Esophagus squamous epithelium (tissue), 5 donors: ENCODE measurements at places on chromosomes 5 and 9. TPM values are rescaled to one million over a fixed set of nuclear protein-coding genes. Genes with fewer than 3 reads are reported as not detected.

- H3K36me3 ChIP-seq: no peaks in the 10 kb centered on the region
- H3K4me3 ChIP-seq: no peak overlapping the region
- H3K27me3 ChIP-seq: no peaks in the 10 kb centered on the region
These were observed 6.0 kb upstream of the ZNF354C start for GRCh38 chr5:179054036-179054785.

- no peaks in the 10 kb centered on the region for H3K27me3 ChIP-seq
- no peak overlapping the region for H3K4me3 ChIP-seq
- no peak overlapping the region for H3K27ac ChIP-seq
- no peaks in the 10 kb centered on the region for H3K4me1 ChIP-seq
- H3K36me3 ChIP-seq: no peaks in the 10 kb centered on the region
These were observed 17.9 kb downstream of the FGF18 start for GRCh38 chr5:171437286-171437821.

GRCh38 chr5:96049398-96050272 is 88.0 kb upstream of the ELL2 start:
- DNase-seq: no peak
- no peaks in the 10 kb centered on the region for H3K27me3 ChIP-seq
- no peak overlapping the region for H3K4me3 ChIP-seq
- no peaks in the 10 kb centered on the region for H3K4me1 ChIP-seq

GRCh38 chr5:23445573-23445972 is 61.8 kb upstream of the PRDM9 start:
- no peak overlapping the region for H3K27ac ChIP-seq
- no peak overlapping the region for H3K4me3 ChIP-seq
- H3K36me3 ChIP-seq: no peaks in the 10 kb centered on the region
- H3K27me3 ChIP-seq: no peaks in the 10 kb centered on the region
- no peak for DNase-seq

- peaks cover 31% of the 10 kb centered on the region for H3K4me1 ChIP-seq
- DNase-seq: no peak
- peak overlapping the region; percentile 66 for H3K4me3 ChIP-seq
- H3K36me3 ChIP-seq: no peaks in the 10 kb centered on the region
These were observed 1.1 kb upstream of the CNTFR start for GRCh38 chr9:34590381-34591247.

DNA sequence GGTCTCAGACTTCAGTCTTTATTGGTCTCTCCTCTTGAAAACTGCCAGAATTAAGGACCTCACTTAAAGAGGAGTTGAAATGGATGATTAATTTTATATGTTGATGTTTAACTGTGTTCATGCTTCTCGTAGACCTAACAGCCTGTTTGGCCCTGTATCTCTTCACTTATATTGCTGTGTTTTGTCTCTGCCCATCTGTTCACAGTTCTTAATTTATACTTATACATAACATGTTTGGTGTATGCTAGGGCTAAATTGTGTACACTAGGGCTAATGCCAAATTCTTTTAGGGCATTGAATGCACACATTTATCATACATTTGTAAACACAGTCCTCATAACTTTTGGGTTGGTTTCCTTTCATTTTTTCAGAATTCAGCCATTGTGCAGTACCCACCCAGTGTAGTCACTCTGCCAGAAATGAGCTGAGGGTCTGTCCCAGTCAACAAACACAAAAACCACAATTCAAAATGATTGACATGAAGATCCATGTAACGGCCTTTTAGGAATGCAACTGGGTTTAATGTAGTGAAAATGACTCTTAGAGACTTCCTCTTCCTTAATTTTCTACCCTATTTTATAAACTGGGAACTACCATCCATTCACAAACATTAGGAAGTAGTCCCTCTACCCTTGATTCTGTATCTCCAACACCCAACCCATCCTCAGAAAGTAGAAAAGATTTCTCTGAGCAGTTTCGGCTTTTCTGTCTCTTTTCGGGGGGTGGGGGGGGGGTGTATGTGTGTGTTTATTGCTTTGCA is 668.8 kb upstream of the KLF4 start:
- no peak overlapping the region for H3K27ac ChIP-seq
- no peak overlapping the region for H3K4me3 ChIP-seq
- H3K4me1 ChIP-seq: no peaks in the 10 kb centered on the region
- DNase-seq: no peak
- H3K36me3 ChIP-seq: no peaks in the 10 kb centered on the region
- no peaks in the 10 kb centered on the region for H3K27me3 ChIP-seq

- H3K36me3 ChIP-seq: no peaks in the 10 kb centered on the region
- H3K4me1 ChIP-seq: peaks cover 35% of the 10 kb centered on the region
- no peak for DNase-seq
- H3K27me3 ChIP-seq: no peaks in the 10 kb centered on the region
- no peak overlapping the region for H3K27ac ChIP-seq
These were observed 16.8 kb downstream of the SERINC5 start for GRCh38 chr5:80238778-80239679.

GRCh38 chr5:133128066-133128465 is 76.3 kb downstream of the HSPA4 start:
- no peak for DNase-seq
- peaks cover 25% of the 10 kb centered on the region for H3K4me1 ChIP-seq
- H3K27ac ChIP-seq: no peak overlapping the region
- H3K4me3 ChIP-seq: no peak overlapping the region
- no peaks in the 10 kb centered on the region for H3K36me3 ChIP-seq
- no peaks in the 10 kb centered on the region for H3K27me3 ChIP-seq

DNA sequence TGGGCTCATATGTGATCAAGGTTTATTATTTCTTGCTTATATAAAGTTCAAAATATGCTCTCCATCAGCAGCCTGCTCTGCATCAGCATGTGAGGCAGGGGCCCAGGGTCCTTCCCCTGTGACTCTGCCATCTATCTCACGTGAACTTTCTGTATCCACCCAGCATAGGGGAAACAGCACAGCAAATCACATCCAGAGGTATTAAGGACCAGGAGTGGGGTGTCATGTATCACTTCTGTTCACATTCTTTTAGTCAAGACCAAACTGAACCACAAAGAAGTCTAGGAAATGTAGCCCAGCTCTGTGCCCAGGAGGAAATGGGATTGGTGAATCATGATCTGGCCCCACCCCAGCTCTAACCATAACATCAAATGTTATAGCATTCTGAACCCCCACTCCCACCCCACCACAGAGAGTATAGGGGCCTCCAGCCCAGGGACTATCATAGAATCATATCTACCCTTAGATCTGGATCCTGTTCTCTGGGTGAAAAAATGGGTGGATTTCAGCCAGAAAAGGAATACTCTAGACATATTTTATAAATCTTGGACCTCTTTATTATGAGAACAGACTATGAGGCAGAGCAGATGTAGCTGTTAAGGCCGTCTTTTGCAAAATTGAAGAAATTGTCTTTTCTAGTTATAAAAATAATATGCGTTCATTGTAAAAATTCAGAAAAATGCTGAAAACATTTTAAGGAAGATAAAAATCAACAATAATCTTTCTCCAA is 473.7 kb downstream of the ARHGEF28 start:
- H3K4me3 ChIP-seq: no peak overlapping the region
- no peak for DNase-seq
- no peaks in the 10 kb centered on the region for H3K27me3 ChIP-seq
- H3K4me1 ChIP-seq: no peaks in the 10 kb centered on the region
- no peak overlapping the region for H3K27ac ChIP-seq
- H3K36me3 ChIP-seq: no peaks in the 10 kb centered on the region

GRCh38 chr9:137139468-137140150 is 655 bp downstream of the GRIN1 start:
- H3K4me1 ChIP-seq: no peaks in the 10 kb centered on the region
- no peak overlapping the region for H3K27ac ChIP-seq
- no peaks in the 10 kb centered on the region for H3K27me3 ChIP-seq
- no peak for DNase-seq

DNA sequence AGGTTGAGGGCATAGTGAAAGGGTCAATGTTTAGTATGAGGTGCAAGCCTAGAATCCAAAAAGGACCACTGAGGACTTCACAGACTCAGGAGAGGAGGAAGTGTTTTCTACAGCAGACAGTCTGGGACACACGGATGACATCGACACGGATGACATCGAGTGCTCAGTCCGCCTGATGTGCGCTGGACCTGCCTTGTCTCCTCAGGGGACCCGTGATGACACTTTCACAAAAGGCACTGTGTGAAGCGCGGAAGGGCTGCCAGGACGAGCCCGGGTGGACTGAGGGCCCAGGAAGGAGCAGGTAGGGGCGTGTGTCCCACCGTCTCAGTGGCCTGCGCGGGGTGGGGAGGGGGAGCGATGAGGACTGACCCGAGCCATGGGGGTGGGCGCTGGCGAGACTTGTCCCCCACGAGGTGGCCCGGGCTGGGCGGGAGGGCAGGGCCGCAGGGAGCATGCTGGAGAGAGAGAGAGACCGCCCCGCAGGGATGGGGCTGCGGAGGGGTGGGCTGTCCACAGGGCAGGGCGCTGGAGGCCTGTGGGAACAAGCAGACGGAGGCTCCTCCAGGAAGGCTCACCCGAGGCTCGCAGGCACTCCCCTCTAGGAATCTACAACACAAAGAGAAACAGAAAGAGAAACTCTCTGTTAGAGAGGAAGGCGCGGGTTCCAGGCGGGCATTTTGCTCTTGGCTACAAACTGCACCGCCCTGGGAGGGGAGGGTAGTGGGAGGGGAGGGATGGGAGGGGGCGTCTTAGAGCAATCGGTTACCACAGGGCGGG is 54.9 kb downstream of the USP20 start:
- H3K27me3 ChIP-seq: no peaks in the 10 kb centered on the region
- H3K4me1 ChIP-seq: peaks cover 86% of the 10 kb centered on the region
- no peaks in the 10 kb centered on the region for H3K36me3 ChIP-seq
- peak overlapping the region; percentile 63 for H3K27ac ChIP-seq
- no peak for DNase-seq
- peak overlapping the region; percentile 50 for H3K4me3 ChIP-seq

DNA sequence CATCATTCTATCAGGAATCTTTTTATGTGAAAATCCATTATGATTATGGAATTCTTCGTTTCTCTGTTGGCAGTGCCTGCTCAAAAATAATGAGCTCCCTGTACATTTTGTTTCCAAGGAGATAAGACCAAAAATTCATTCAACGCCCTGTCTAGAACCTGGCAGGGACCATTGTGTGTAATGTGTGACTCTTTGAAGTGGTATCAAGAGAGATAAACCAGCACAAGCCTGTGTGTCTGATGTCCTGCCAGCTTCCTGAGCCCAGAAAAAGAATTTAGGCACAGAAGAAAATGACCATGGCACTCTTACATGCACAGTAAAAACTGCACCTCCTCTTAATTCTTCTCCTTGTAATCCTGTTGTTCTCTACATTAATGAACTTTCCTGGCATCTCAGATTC is 177.4 kb downstream of the SAXO1 start:
- no peak overlapping the region for H3K27ac ChIP-seq
- peaks cover 4% of the 10 kb centered on the region for H3K4me1 ChIP-seq
- H3K36me3 ChIP-seq: no peaks in the 10 kb centered on the region
- no peak for DNase-seq
- no peak overlapping the region for H3K4me3 ChIP-seq

DNA sequence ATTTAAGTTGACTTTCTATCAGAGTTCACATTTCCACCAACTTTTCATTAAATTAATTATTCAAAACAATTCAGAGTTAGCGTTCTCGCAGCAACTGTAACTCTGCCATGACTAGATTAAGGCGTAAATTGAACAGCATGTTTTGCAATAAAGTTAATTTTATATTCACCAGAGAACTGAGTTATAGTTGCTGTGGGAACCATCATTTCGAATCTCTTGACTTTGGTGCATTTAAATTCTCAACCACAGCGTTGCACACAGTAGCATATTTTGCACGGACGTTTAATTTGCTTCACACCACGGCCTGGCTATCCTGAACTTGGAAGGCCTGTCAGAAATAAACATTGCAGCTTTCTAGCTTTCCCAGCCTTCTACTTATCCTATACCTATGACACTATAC is 144.3 kb upstream of the WWC1 start:
- DNase-seq: no peak
- H3K27me3 ChIP-seq: no peaks in the 10 kb centered on the region
- H3K4me3 ChIP-seq: no peak overlapping the region
- no peak overlapping the region for H3K27ac ChIP-seq

DNA sequence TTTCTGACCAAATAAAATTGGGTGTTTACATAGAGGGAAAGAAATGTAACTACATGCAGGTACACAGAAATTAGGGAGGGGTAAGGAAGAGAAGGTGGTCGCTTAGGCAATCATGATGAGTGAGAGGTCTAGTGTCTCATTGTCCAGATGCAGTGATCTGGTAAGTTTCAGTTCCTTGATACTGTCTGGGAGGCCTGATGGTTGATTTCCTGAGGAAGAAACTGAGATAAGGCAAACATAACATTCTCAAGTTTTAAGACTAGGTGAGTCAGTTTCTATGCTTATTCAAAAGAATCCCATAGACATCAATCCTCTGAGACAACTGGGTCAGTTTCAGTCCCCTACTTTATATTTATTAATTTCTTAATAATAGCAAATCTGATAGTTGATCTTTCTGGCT is 843.3 kb upstream of the CDH10 start:
- no peaks in the 10 kb centered on the region for H3K4me1 ChIP-seq
- no peaks in the 10 kb centered on the region for H3K36me3 ChIP-seq
- no peaks in the 10 kb centered on the region for H3K27me3 ChIP-seq
- H3K27ac ChIP-seq: no peak overlapping the region
- no peak for DNase-seq

GRCh38 chr5:78649211-78649695 is 681 bp upstream of the LHFPL2 start:
- no peak for DNase-seq
- no peaks in the 10 kb centered on the region for H3K36me3 ChIP-seq
- peak overlapping the region; percentile 96 for H3K27ac ChIP-seq
- peaks cover 4% of the 10 kb centered on the region for H3K4me1 ChIP-seq

DNA sequence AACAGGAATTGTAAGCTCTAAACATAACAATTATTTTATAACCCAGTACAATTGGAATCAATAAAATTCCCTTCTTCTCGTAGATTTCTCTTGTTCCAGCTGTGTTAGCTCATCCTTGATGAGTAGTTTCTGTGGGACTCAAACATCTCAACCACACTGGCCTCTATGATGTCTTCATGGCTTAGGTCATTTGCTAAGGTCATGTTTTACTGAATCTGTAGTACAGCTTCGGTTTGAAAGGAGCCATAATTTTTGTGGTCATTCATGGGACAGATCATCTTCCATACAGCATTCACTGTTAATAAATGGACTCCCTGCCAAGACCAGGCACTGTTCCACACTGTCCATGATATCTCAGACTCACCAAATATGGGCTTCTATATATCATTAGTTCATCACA is 369.0 kb upstream of the RFX3 start:
- H3K4me1 ChIP-seq: no peaks in the 10 kb centered on the region
- H3K27ac ChIP-seq: no peak overlapping the region
- no peaks in the 10 kb centered on the region for H3K27me3 ChIP-seq
- H3K36me3 ChIP-seq: no peaks in the 10 kb centered on the region
- H3K4me3 ChIP-seq: no peak overlapping the region
- no peak for DNase-seq

GRCh38 chr5:80576383-80576782 is 6.3 kb upstream of the ANKRD34B start:
- no peak overlapping the region for H3K4me3 ChIP-seq
- no peaks in the 10 kb centered on the region for H3K27me3 ChIP-seq
- no peaks in the 10 kb centered on the region for H3K36me3 ChIP-seq
- no peak for DNase-seq
- no peaks in the 10 kb centered on the region for H3K4me1 ChIP-seq
- no peak overlapping the region for H3K27ac ChIP-seq

The PLGRKT gene
- total RNA-seq: 13.4 TPM

The SPINK13 gene
- total RNA-seq: not detected

The ZNF879 gene
- 8.0 TPM for total RNA-seq

The ADRA1B gene
- total RNA-seq: not detected

The IFNB1 gene
- total RNA-seq: not detected

The TENT4A gene
- total RNA-seq: 8.0 TPM

The ZDHHC12 gene
- 51.5 TPM for total RNA-seq

The TMEFF1 gene
- not detected for total RNA-seq

The PCDHB6 gene
- total RNA-seq: not detected
